Activated CD4-positive, alpha-beta memory T cell treated with anti-CD3 and anti-CD28 coated beads, Interleukin-2, amount 10 ng/mL, durations not matched to agents 7 days and 5 days (primary cell): ENCODE measurements at places on chromosomes 1 and 21. TPM values are rescaled to one million over a fixed set of nuclear protein-coding genes. Genes with fewer than 3 reads are reported as not detected.

DNA sequence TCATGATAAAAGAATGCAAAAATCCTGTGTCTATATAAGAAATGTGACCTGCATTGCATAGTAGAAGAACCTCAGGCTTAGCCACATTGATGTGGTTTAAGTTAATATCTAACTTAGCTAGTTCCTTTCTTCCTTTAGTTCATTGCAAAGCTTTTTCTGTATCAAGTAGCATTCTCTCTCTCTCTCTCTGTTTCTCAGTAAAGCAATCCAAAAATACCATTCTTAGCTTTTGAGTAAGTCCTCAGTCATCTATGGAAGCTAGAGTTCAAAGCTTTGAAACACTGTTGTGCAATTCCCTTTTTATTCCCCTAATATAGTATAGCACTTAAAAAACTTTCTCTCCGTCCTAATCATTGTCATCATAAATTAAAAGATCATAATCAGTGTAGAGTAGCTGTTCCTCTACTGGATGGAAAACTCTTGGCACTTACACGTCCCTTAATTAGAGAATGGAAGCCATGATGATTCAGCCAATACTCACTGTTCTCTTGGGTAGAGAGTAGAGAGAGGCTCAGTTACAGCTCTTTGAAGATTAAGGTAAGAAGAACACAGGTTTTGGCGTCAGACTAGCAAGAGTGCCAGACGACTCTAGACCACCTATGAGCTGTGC, 350.3 kb upstream of the LYPLAL1 start:
- H3K4me3 ChIP-seq: no peak overlapping the region
- no peak overlapping the region for H3K27ac ChIP-seq
- no peaks in the 10 kb centered on the region for H3K4me1 ChIP-seq
- H3K36me3 ChIP-seq: no peaks in the 10 kb centered on the region
- H3K27me3 ChIP-seq: no peaks in the 10 kb centered on the region

CD1C gene
- total RNA-seq: not detected

GJA9 gene
- not detected for total RNA-seq

DNA sequence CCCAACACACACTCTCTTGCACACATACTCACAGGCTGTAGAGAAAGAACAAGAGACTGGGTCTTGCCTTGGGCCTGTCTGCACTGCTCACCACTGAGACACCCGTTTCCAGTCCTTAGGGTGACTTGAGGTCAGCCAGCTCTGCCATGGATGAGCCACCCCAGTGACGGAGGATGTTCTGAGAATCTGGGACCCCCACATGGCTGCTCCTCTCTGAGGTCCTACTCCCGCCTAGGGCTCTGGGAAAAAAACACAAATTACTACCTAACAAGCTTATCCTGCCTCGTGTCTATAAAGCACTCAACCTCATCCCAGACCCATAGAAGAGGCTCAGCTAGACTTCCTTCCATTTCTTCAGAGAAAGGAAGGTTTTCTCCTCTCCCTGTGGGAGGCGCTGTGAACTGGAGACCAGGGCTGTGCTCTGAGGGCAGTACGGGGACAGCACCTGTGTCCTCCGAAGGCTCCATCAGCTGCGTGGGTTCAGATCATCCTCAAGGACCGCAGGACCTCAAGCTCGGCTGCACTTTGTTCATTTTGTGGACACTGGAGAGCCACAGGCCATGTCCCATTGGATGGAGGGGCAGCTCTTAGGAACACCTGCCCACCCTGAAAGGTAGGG, 4.3 kb upstream of the CLEC20A start:
- H3K4me1 ChIP-seq: no peaks in the 10 kb centered on the region
- no peak overlapping the region for H3K4me3 ChIP-seq
- no peak overlapping the region for H3K27ac ChIP-seq
- no peaks in the 10 kb centered on the region for H3K27me3 ChIP-seq

DNA sequence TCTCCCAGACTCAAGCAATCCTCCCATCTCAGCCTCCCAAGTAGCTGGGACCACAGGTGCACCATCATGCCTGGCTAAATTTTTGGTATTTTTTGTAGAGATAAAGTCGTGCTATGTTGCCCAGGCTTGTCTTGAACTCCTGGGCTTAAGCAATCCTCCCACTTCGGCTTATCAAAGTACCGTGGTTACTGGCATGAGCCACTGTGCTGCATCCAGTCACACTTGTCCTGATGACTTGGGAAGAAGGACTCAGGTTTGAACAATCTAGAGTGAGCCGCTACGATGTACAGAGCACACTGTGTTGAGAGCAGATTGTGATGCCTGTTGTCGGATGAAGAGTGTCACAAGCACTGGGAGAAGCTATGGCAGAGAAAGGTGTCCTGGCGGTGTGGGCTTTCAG, 27.2 kb downstream of the RNF187 start:
- peaks cover 23% of the 10 kb centered on the region for H3K4me1 ChIP-seq
- no peak overlapping the region for H3K27ac ChIP-seq
- no peaks in the 10 kb centered on the region for H3K36me3 ChIP-seq
- H3K4me3 ChIP-seq: no peak overlapping the region
- H3K27me3 ChIP-seq: peaks cover 50% of the 10 kb centered on the region

LCE1F gene
- total RNA-seq: not detected

PM20D1 gene
- total RNA-seq: 0.81 TPM

DNA sequence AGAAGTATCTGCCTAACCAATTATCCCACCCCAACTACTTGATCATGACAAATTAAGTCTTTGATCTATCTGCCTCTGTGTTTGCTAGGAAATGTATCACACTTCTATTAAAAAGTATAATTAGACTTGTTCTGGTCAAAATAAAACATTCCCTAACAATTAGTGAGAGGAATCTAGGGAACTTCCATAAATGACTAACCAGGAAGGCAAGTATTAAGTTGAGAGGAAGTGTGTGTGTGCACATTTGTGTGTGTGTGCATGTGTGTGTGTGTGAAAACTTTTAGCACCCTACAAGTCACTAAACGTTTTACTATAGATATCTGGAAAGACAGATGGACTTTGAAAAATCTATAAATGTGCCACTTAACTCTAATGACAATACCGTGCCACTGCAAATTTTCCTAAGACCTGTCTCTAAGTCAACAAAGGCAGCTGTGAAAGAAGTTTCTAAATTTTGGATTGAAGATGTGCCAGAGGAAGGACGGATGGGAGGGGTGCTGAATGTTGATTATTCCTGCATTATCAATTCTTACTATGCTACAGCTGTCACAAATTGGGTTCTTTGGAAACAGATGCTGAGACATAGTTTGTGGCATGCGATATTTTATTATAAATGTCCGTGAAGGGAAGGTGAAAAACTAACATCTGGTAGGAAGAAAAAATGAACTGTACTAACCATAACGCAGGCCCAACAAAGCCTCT, 567.1 kb downstream of the PTPRC start:
- H3K4me3 ChIP-seq: no peak overlapping the region
- H3K4me1 ChIP-seq: no peaks in the 10 kb centered on the region
- no peak overlapping the region for H3K27ac ChIP-seq

GRCh38 chr1:221913351-221913892, 171.5 kb upstream of the DUSP10 start:
- DNase-seq: no peak
- H3K27me3 ChIP-seq: peaks cover 2% of the 10 kb centered on the region
- no peaks in the 10 kb centered on the region for H3K36me3 ChIP-seq
- H3K27ac ChIP-seq: no peak overlapping the region
- H3K4me1 ChIP-seq: peaks cover 2% of the 10 kb centered on the region
